ENCODE measurements at places on chromosomes 3 and 15.

DNA sequence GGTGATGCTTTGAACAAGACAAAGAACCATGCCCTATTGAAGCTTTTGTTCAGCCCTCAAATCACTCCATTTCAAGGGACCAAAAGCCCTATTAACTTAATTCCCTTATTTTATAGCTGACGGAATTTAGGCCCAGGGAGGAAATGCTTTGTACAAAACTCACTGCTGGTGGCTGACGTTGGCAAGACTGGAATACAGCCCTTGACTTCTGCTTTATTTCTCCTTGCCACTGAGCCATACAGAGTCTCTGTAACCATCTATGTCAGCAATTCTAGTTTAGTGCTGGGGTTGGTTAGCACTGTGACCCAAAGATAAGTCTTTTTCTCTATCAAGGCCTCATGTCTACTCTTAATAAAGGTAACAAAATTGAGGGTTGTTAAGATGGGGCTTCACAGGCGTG lies 316.1 kb upstream of the TPRG1 start:
- no peak for DNase-seq

GRCh38 chr15:72375501-72375845 lies 341 bp downstream of the HEXA start:
- no peak for DNase-seq

GRCh38 chr3:117252208-117252607 lies 542.6 kb downstream of the TUSC7 start:
- no peak for DNase-seq

DNA sequence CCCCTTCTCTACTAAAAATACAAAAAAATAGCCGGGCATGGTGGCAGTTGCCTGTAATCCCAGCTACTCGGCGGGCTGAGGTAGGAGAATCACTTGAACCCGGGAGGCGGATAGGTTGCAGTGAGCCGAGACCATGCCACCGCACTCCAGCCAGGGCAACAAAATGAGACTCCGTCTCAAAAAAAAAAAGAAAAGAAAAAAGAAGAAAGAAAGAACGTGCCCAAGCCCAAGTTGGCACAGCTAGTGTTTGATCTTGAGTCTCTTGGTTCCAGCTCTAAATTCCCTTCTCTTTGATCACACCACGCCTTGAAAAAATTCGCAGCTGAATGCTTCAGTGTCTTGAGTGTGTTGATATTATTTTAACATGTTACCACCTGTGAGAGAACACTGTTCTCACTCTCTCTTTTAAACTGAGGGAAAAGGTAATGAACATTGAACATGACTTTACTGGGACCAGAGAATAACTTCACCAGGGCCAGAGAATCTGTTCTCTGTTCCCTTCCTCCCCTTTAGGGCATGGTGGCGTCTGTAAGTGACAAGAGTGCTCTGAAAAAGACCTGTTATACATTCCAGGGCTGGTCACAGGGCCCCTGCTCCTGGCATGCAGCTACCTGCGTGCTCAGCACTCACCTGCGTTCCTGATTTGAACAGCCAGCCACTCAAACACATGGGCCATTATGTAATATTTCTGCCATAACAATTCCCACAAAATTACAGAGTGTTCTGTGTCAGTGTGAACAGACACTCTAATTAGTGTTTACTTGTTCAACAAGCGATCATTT lies 19.0 kb downstream of the SLCO3A1 start:
- no peak for DNase-seq

DNA sequence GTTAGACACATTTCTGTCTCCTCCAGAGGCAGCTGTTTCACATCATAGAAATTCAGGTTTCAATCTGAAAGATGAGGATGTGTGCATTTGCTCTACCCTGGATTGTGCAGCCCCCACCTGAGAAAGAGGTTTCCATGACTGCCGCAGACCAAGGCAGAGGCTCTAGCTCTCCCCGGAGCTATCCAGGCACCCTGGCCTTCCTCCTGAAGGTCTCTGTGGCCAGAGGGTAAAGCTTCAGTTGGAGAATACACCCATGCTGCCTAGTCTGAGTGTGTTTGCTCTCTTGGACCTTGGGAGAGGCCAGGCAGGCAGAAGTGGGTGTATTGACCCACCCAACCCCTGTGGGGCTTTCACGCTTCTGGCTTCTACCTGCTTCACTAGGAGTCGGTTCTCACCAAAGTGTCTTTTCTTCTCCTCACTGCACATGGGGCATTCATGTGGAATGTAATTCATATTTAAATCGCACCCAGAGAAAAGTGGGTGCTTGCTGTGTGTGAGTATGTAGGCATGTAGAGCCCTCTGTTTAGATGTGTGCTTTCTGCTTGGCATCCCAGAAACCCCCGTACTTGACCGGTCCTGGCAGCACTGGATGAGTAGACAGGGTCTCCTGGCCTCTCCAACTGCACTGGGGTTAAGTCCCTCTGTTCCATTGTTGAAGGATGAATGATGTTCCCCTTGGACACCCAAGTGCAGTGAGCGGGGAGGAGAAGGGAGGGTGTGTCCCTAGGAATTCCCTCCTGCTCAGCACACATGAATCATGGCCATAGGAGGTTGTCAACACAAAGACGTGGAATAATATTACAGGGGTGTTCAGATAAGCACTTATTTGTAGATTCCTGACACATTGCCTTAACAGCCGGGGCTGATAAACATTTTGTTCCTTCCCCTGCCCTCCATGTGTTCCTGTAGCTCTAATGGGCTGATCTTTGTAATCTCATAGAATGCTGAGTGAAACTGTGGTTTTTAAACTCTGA lies 20.3 kb upstream of the RAB6B start:
- DNase-seq, result no peak

DNA sequence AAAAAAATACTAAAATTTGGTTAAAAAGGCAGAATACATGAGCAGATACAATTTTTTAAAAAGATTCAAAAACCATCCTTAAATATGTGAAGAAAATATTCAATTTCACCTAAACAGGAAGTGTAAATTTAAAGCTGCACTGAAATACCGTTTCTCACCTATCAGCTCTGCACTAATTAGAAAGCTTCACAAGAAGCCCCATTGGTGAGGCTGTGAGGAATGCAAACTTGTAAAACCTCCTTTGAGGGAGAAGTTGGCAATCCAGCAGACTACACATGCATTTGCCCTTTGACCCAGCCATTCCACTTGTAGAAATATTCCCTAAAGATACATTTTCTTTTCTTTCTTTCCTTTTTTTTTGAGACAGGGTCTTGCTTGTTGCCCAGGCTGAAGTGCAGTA lies 18.8 kb downstream of the BLM start:
- DNase-seq, result no peak

DNA sequence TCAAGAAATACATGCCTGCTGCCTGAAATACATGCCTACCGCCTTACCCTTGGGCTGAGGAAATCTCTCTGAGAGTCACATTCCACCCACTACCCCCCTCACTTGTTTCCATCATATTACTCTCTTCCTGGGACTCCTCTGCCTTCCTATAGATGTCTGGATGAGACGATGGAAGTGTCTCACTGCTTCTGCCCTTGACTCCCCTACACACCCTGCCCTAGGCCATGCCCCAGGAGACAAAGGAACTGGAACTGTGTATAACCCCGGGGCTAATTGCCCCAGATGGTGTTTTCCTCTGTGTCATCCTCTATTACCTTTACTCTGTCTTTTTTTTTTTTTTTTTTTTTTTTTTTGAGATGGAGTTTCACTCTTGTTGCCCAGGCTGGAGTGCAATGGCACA lies 102.0 kb downstream of the GTPBP8 start:
- no peak for DNase-seq

DNA sequence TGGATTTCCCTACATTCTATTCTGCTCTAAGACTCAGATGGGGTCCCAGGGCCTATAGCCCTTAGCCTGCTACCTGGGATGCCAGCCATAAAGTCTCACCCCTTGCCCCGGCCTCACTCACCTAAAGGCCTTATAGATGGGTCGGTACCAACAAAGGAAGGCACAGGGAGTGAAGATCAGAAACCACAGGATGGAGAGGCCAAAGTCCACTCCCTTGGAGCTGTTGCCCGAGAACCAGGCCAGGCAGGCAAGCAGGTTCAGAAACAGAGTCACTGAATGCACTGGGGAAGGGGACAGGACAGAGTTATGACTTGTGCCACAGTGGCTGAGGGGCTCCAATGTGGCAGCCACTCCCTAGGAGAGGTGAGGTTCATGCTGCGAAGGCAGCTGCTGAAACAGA lies 7.4 kb upstream of the ULK3 start:
- no peak for DNase-seq

GRCh38 chr3:58566398-58567250 lies 10.6 kb downstream of the FAM107A start:
- no peak for DNase-seq

- DNase-seq, result no peak
These were observed 8.3 kb upstream of the EPHA3 start for GRCh38 chr3:89098964-89099585.

DNA sequence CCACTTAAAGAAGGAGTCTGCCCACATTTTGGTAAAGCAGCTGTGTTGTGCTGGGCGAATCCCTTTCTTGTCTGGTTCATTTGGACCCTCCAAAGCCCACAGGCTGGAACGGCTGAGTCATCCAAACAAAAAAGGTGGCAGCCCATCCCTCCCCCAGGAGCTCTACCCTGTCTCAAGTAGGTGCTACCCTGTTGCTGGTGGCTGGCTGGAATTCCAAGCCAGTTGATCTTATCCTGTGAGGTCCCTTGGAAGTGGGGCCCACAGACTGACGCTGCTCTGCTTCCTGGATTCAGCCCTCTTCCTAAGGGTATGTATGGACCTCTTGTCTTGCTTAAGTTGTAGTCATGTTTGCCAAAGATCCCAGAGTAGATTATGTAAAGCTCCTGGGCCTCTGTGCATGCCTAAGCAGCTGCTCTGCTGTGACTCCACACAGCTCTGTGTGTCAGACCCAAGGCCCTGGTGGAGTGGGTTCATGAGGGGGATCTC lies 44.5 kb downstream of the CCR1 start:
- DNase-seq, result no peak

GRCh38 chr15:42157981-42158765 lies 1.7 kb upstream of the PLA2G4F start:
- no peak for DNase-seq

- DNase-seq, result no peak
These were observed 17.6 kb upstream of the BOC start for GRCh38 chr3:113193719-113194118.

DNA sequence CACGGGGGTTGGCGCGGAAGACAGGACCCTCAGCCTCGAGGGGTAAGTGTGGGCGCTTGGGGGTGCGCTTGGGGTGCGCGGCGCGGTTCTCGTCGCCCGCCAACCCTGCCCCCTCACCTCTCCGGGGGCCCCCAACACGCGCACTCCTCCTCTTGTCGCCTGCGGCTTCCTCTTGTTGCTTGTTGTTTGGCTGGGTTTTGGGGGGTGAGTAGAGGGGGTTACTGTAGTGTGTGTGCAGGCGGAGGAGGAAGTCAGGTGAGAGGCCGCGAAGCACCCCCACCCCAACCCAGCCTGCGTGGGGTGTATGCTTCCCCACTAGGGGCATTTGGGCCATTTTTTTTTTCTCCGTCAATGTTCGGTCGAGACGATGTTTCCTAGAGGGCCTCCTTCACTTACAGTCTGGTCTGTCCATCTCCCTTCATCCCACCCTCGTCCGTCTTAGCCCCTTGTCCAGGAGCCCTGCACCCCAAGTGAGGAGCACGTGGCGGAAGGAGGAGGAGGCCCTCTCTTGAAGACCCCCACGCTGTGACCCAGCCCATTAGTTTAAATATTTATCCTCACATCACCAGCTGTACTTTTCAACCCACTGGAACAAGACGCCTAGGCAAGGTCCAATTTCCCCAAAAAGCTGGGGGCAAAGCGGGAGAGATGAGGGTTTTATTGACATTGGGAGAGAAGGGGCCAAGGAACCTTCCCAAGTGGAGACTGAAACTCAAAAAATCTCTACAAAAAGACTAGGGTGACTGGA lies 20.4 kb upstream of the SATB1 start:
- DNase-seq, result no peak

- DNase-seq, result no peak
These were observed 28.6 kb downstream of the CGGBP1 start for GRCh38 chr3:88030210-88030609.

DNA sequence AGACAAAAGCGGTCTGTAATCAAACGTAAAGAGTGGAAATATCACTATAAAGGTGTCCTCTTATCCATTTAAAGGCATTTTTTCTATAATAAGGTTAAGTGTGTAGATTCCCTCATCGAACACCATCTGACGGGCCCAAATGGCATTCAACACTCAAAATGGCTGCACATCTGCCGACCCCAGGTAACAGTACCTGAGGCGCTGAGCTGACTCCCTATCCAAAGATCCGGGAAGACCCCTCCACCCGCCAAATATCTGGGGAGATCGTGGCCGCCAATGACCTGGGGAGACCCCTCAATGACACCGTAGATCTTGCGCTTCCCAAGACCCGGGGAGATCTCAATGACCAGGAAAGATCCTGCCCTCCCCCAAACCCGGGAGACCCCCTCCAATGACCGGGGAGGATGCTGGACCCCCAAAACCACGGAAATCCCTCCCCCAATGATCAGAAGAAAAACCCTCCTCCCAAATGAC lies 476 bp downstream of the IP6K2 start:
- no peak for DNase-seq

- no peak for DNase-seq
These were observed 44.3 kb upstream of the EIF1B start for GRCh38 chr3:40265181-40265580.

- no peak for DNase-seq
These were observed 115.7 kb downstream of the PDZRN3 start for GRCh38 chr3:73509066-73509465.

DNA sequence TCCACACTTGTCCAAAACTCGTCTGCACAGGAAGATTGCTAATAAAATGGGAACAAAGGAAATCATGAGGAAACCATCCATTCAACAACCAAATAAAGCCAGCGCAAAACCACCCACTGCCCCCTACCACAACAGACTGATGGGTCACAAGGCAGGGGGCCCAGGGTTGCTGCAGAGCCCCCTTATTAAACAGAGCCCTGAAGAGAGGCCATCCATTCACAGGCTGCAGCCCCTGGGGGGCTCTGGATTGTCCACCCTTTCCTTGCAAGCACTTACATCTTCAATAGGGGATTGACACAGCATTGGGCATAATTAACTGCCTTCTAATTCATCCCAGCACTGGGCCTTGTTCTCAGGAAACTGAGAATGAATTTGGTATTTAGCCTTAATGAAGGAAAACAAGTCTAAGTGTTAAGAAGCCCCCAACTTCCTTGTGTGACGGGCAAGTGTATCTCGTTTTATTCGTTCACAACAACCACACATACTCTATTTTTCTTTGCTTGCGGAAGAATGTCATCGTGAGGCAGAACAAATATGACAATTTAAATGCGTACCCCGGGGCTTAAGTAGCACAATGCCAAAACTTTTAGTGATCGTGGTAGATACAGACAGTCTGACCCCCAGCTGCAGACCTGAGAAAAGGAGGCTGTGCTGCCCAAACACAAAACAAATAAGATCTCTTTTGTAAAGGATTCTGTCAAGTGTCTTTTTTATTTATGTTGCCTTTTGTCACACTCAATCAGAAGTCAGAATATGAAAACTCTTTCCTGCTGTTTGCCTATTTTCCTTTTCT lies 144.0 kb downstream of the SEMA6D start:
- no peak for DNase-seq

DNA sequence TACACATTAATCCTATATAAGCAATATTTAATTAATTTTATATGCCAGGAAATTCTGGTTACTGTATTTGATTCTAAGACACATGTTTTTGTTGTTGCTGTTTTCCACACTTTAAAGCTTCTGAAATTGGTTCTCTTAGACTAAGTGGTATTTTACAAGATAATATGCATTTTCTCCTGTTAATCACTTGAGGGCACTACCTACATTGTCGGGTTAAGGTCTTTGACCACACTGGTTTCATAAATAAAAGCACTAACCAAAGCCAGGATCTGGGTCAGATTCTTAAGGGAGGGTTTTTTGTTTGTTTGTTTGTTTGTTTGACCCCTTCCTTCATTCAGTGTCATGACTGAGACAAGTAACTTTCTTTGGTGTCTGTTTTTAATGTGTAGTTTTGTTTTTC lies 590.2 kb downstream of the RBMS3 start:
- DNase-seq, result no peak

GRCh38 chr15:24919446-24919845 lies 35.3 kb upstream of the SNRPN start:
- DNase-seq, result peak; percentile 52

Data from iPS DF 6.9 (cell line).